Left ventricle myocardium superior (tissue), 1 donor: ENCODE measurements at places on chromosomes 1 and 21. TPM values are rescaled to one million over a fixed set of nuclear protein-coding genes. Genes with fewer than 3 reads are reported as not detected.

The MTARC2 gene
- total RNA-seq: 24.9 TPM

GRCh38 chr1:153776352-153776751 lies 1.1 kb downstream of the SLC27A3 start:
- no peak for DNase-seq

DNA sequence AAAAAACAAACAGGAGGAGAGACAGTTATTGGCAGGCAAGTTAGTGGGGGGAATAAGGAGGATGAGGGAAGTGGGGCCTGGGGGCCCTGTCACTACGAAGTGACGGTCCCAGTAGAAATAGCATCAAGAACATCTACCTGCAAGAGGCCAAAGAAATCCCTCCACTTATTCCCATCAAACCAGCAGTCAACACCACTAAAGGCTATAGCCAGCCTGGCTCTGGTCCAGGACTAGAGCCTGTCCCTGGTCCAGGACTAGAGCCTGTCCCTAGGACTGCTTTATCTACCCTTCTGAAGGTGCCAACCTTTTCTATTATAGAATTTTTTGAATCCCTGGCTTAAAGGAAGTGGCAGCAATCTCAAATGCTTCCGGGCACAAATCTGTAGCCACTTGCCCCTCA lies 3.2 kb downstream of the KLF18 start:
- peak; percentile 39 for DNase-seq

DNA sequence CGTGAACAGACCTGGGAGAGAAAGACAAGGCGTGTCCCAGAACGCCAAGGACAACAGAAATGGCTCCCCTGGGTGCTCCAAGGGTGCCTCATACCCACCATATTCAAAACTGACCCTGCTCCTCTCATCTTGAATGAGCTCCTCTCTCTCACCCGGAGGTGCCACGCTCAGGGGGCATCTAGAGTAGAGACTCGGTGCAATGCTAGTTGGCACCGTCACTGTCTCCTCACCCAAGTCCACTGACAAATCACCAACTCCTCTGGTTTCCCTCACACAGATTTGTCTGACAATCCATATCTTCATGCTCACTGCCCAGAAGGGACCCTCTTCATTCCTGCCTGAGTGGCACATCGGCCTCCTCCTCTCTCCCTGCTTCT lies 5.0 kb downstream of the TMEM125 start:
- DNase-seq: no peak

- DNase-seq: no peak
These were observed 115.2 kb downstream of the KIAA0319L start for GRCh38 chr1:35441926-35442579.

DNA sequence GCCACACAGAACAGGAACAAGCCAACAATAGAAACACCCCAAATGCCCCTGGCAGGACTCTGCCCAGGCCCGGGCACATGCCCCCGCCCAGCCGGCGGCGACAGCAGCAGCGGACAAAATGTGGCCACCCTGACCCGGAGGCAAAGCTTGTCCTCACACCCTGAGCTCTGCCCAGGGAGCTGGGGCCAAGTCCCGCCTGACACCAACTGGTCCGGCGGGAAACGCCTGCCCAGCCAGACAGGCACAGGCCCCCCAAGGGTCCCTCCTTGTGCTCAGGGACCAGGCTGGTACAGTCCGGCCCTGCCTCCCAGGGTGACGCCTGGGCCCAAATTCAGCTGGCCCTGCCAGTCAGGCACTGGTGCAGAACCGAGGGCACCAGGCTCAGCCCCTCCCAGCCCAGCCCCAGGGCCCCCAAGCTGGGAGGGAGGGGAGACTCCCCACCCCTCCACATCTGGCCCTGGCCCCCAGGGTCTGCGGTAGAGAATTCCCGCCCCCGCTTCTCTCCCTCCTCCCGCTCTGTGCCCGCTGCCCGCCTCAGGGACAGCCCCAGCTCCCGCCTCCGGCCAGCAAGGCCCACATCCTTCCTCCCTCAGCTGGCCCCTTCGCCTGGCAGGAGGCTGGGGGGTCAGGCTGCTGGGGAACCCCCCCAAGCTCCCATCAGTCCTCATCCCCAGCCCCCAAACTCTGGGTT lies 2.0 kb downstream of the AHDC1 start:
- peak; percentile 76 for DNase-seq

DNA sequence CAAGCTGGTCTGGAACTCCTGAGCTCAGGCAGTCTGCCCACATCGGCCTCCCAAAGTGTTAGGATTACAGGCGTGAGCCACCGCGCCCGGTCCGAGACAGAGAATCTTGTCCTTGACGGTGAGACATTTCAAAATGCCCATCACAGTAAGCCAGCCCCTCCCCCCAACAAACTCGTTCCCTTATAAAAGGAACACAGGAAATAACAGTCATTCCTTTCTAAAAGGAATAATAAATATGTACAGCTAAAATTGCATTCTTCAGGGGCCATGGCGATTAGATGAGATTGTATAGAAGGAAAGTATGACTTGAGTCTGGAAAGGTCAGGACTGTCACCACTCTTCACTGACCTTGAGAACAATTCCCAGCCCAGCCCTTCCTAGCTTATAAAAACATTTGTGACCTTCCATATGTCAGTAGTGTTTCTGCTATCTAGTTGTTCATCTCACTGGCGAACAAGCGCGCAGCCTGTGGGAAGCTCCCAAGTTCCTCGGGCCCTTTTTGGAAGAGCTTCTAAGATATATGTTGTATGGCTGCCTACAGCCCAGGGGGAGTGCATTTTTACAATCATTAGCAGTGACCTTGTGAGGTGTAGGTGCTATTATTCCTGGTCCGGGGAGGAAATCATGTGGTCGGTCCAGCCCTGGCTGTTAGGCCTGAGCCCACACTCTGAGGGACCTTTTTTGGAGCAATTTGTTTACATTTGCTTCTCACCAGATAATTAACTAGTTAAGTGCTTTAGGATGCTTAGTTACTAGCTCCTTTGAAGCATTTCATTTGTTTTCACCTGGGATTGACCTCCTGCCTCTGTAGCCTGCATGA lies 8.7 kb downstream of the SZRD1 start:
- no peak for DNase-seq

DNA sequence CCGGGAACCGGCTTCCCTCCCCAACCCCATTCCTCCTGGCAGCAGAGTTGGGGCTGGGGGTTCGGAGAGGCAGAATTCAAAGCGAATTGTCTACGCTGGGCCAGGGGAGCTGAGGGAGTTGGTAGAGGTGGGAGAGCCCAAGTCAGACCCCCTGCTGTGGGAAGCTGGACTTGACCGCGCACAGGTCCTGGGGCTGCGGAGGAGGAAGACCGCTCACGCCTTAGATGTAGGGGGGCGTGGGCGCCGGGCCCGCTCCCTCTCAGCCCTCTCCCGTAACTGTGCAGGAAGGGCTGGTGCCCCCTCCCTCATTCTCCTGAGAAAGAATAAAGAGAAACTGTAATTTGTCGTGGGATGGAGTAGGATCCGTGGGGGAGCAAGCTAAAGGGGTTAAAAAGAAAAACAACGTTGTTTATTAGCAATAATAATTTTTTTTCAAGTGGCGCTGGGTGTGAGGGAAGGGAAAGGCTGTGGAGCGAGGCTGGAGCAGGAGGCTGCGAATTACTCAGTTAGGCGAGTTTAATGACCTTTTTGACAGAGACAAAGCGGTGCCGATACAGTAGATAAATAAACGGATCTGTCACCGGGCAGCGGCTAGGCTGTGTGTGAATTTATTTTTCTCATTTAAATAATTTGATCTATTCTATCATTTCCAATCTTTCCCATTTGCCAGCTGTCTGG lies 838 bp upstream of the GRIK3 start:
- DNase-seq: no peak

The PROK1 gene
- total RNA-seq: not detected

The KIAA0040 gene
- 16.9 TPM for total RNA-seq

GRCh38 chr21:34783815-34784214 lies 115.0 kb downstream of the CLIC6 start:
- DNase-seq: no peak

DNA sequence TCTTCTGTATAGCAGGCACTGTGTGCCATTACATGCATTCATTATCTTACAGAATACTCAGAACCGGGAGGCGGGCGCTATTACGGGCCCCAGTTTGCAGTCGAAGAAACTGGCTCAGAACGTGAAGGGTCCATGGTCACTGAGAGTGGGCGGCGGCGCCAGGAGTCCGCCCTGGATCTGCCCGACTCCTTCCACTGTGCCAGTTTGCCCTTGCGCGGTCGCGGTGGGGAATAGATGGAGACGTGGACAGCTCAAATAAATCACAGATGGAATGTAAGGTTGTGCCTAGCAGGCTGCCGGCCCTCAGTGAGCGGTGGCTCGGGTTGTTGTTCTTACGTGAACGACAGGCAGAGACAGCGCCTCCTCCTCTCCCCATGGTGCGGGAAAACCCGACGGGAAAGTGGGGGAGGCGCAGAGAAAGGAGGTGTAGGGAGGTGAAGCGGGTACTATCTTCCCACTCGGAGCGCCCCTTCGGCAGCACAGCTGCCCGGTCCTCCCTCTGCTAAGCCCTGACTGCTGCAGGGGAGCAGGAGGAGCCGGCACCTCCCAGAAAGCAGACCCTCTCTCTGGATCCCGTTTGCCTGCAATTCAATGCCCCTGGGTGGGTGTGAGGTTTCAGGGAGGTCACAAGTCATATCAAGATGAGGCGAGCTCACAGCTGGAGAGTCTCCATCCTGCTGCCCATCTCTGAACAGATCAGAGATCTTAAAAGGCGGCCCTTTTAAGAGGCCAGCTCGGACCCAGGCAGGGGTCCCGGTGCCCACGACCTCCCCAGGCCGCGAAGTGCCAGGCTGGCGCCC lies 1.1 kb downstream of the COL9A2 start:
- DNase-seq: no peak

DNA sequence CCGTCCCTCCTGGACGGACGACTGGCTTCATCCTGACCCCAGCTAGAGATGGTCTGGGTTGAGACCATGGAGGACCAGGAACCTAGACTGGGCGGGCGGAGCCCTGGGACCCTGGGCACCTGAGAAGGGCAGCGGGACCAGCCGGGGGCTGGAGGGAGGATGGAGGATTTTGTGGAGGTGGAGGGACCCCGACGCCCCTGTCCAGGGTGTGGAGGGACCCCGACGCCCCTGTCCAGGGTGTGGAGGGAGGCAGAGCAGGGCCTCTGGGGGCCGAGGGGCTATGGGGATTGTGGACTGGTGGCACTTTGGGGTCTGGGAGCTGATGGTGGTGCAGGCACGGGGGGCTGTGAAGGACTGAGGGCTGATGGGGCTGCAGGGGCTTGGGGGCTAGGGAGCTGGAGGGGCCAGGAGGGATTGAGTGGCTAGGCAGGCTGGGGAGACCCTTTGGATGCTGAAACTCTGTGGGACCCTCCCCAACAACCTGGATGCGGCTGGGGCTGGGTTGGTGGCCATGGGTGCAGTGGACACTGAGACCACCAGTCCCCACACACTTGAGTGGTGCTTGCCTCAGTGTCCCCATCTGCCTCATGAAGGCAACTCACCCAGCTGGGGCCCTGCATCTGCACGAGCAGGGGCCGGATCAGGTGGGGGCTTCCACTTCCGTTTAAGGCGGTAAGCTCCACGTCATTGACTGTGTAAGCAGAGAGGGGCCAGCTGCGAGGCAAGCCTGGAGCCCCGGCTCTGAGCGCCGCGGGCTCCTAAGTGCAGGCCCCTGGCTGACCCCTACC lies 7.4 kb downstream of the GJC2 start:
- peak; percentile 21 for DNase-seq

The ATP6V1G3 gene
- total RNA-seq: not detected

GRCh38 chr1:67724928-67725560 lies 40.0 kb downstream of the GADD45A start:
- DNase-seq: peak; percentile 53

DNA sequence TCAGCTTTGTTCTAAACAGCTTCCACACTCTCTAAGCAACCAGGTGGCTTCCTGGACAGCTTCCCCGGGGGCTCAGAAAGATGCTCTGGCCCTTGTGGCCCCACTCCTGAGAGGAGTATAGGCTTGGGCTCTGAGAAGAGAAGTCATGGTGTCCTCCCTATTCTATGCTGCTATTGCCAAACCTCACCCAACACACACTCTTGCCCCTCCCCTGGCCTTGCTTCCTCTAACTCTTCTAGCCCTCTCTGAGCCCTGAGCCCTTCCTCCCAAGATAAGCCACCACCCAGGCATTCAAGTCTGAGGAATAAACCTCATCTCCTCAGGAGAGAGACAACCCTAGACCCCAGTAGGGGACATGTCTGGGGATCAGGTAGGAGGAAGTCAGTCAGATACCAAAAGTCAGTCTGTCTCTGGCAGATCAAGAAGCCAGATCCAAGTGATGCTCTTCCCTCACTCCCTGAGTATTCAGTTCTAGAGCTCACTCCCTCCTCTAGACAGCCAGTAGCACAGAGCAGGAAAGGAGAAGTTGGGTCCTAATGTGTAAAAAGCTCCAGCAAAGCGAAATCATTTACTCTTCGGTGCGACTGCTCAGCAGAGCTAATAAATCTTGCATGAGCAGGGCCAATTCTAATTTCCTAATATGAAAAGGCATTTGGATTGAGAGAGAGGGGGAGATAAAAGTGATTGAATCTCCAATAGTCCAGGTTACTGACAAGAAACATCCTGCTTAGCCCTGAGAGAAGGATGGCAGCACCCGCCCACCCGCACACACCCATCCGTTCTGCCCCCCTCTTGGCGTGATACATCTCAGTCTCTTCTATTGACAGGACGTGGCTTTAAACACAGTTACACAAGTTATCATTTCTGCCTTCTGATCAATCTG lies 50.5 kb downstream of the DMAP1 start:
- DNase-seq: no peak

DNA sequence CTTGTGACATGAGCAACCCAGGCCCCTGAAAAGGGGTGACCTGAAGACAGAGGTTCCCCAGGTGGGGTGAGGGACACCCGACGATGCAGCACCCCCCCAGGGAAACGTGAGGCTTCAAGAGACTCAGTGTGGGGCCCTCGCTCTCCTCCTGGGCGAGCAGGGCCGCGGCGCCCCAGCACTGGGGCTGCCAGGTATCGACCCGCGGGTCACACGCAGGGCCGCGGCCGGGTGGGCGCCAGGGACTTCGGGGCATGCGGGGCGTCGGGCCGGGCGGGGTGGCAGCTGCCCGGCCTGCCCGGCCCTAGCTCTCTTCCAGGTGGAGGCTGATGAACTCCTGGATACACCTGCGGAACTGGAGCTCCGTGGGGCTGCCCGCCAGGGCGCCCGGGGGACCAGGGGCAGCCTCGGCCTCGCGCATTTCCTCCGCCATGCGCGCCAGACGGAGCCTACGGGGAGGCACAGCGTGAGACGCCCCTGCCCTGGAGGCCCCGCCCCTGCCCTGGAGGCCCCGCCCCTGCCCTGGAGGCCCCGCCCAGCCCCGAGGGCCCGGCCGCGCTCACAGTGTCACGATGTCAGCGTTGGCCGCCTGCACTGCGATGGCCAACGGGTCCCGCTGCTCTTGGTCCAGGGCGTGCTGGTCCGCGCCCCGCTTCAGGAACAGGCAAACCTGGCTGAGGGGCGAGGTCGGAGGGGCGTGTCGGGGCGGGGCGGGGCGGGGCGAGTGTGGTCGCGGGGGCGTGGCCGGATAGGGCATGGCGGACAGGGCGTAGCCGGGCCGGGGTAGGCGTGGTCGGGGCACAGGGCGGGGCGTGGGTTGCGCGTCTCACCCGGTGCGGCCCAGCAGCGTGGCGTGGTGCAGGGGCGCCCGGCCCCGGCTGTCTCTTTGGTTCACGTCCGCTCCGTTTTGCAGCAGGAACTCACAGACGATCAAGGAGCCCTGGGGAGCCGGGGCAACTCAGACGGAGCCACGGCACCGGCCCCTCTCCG lies 13.3 kb downstream of the SCNN1D start:
- peak; percentile 33 for DNase-seq
